ENCODE measurements at places on chromosomes 6 and 20.

DNA sequence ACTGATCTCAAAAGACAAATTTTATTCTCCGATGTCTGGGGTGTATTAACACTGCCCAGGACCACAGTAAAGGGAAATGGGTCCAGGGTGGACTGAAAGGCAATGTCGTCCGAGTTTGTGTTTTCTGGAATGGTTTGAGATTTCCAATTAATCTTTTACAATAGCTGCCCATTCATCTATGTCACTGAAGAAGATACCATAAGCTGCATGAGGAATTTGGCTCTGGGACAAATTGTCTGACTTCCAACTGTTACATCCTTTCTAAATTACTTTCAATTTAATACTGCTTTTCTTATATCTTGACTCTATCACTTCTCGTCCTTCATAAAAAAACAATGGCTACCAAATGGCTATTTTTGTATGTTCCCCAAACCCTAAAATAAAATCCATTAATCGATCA lies 130.7 kb upstream of the KCNK16 start:
- no peak for DNase-seq

DNA sequence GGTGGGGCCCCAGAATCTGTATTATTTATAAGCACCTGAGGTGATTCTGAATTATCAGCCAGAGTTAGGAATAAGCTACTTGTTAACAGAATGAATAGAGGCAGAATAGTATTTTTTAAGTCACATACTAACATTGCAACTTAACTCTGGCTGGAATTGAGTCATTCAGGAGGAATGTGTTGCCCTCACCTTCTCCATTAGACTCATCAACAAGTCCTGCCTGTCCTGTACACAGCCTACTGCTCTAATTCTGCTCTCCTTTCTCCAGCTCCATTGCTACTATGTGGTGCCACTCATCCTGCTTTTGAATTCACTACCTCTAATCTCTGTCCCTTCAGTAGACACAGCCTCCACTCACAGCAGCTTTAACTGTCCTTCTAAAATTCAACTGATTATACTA lies 669.4 kb downstream of the DHX35 start:
- DNase-seq, result no peak

- DNase-seq, result peak; percentile 45
Observed at GRCh38 chr6:125791151-125791819, 525 bp downstream of the NCOA7 start.

GRCh38 chr6:143694560-143694959 lies 16.8 kb downstream of the PHACTR2 start:
- DNase-seq, result no peak

- DNase-seq, result no peak
Observed at GRCh38 chr6:45651301-45651700, 273.6 kb upstream of the SUPT3H start.

DNA sequence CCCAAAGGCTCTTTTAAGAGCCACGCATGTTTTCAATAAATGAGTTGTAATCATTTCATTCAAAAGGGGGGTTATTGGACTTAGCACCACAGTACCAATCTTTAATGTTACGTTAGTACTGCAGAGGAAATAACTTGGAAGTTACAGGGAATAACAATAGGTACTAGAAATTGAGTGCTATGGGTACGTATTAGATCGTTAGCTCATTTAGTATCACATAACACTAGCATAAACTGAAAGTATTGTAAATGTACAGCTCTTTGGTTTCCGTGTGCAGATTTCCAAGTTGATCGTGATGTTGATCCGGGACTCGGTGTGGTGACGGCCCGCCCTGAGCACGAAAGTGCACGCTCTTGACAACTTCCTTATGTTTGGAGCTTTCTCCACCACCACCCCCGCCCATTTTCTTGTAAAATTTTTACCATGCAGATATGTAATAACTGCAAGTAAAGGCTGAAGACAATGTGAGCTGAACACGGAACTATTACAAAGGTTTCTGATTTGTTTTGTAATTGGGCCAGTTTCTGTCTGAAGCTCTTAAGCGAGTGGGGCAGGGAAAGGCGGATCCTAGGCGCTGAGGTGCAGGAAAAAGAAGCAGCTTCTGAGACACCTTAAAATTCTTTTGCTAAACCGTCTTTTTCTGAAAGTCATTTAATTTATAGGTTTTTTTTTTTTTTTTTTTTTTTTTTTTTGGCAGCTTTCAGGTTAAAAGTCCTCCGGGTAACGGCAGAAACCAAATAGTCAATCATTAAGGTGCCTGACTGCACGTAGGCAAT lies 71.5 kb downstream of the HFE start:
- DNase-seq, result peak; percentile 81
